NCI-H2171 treated with DMSO at 0.1 percent for 48 hours (cell line): ENCODE measurements at places on chromosomes 11 and 22.

DNA sequence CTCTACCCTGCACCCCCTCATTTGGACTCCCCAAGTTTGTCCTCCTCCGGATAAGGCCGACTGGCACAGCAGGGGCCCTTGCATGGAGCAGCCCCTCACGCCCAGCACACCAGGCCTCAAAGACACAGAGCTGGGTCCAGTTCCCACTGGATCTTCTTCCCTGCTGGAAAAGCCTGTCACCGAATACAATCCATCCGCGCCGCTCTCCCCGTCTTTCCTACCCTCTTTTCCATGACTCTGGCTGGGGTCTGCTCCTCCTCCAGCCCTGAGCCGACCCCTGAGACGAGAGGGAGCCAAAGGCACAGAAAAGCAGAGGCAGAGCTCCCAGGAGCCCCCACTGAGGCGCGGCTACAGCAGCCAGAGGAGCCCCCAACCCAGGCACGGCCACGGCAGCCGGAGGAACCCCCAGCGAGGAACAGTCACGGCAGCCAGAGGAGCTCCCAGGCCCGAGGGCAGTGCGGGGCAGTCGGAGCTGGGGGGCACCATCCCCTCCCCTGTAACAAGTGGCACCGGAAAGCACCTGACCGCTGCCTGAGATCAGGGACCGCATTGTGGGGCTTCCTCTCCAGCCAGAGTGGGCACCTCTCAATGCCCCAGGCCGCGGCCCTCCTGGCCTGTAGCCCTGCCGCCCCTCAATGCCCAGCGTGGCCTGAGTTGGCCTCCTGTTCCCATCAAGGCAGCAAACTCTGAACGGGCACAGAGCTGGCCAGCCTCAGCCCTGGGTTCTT lies 12.0 kb downstream of the ALG12 start:
- DNase-seq, result no peak

- no peak for DNase-seq
These were observed 170.9 kb downstream of the MIAT start for GRCh38 chr22:26828311-26828710.

GRCh38 chr11:101288392-101288791 lies 158.8 kb upstream of the PGR start:
- DNase-seq, result no peak

DNA sequence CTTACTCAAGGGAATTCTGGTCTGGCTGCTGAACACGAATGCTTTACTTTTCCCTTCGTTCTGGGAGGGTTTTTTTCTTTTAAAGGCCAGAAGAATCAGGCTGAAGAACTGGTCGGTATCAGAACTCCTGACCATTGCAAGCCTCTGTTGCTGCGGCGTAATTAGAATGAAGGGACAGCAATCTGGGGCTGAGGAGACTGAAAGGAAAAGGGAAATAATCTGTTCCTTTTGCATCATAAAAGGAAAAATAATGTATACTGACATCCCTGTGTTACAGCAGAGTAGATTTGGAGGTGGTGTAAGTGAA lies 670 bp downstream of the SC5D start:
- no peak for DNase-seq

- no peak for DNase-seq
These were observed 9.2 kb upstream of the ANO1 start for GRCh38 chr11:70068950-70069349.

- DNase-seq, result no peak
These were observed 2.3 kb upstream of the MTNR1B start for GRCh38 chr11:92967178-92967577.

GRCh38 chr11:9530020-9530621 lies 43.3 kb upstream of the WEE1 start:
- DNase-seq, result no peak

GRCh38 chr22:25120761-25121212 lies 78.9 kb upstream of the CRYBB3 start:
- no peak for DNase-seq

DNA sequence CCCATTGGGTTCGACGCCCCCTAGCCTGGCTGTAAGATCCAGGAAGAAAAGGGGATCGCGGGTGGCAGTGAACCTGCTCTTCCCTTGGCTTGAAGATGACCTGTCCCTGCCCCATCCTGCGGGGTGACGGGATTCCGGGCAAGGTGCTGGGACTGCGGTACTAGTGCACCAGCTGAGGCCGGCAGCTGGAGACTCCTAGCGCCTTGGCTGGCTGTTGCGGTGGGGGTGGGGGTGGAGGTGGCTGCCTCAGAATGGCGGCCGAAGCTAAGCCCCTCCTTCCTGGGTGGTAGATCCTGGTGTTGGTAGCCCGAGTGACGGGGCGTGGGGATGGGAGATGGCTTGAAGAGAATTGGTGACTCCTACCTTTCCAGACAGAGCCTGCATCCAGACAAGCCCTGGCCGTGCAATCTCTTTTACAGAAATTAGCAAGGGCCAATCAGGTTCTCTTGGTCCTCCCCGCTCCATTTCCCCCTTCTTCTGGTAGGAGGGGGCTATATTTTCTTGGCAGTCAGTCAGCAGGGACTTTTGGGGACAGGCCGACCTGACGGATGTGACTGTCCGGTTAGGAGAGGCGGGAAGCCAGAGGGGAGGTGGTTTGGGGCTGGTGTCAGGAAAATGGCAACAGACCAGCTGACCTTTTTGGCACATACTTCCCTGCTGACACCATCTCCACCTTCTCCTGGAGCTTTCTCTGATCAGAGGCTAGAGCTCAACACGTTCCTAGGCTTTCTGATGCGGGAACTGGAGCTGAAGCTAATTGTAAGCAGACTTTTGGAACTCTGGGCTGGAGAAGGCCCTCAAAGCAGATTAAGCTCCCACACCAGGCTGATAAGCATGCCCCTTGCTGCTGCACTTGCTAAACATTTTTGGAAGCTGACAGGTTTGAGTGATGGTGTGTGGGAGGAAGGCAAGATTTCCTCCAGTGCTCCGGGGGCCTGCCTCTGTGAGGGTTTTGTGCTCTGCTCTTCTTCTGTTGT lies 2.0 kb downstream of the NAV2 start:
- DNase-seq, result peak; percentile 43

DNA sequence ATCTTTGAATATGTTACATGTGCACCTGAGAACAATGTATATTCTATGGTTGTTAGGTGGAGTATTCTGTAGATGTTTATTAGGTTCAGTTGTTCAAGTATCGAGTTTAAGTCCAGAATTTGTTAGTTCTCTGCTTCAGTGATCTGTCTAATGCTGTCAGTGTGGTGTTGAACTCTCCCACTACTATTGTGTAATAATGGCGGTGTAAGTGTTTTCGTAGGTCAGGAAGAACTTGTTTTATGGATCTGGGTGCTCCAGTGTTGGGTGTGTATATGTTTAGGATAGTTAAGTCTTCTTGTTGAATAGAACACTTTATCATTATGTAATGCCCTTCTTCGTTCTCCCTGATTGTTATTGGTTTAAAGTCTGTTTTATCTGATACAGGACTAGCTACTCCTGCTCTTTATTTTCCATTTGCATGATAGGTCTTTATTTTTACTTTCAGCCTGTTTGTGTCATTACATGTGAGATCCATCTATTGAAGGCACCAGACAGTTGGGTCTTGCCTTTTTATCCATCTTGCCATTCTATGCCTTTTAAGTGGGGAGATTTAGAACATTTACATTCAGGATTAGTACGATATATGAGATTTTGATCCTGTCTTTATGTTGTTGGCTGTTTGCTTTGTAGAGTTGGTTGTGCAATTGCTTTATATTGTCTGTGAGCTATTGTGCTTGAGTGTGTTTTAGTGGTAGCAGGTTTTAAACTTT lies 121.6 kb downstream of the DDX10 start:
- DNase-seq, result no peak

DNA sequence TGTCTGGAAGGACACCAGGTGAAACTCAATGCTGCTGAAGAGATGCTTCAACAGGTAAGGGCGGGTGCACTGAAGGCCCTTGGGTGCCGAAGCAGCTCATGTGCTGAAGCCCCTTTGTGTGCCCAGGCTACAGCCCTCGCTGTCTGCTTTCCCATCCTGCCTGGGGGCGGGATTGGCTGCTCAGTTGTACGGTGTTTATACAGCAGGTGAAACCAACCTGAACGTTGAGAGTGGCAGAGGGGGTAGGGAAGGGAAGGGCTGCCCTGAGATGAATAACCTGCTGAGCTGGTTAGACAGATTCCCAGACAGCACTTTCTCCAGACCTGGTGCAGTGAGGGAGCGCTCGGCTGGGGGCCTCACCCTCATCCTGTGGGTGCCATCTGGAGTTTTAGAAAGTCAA lies 75.7 kb downstream of the CYB5R2 start:
- DNase-seq, result peak; percentile 65

DNA sequence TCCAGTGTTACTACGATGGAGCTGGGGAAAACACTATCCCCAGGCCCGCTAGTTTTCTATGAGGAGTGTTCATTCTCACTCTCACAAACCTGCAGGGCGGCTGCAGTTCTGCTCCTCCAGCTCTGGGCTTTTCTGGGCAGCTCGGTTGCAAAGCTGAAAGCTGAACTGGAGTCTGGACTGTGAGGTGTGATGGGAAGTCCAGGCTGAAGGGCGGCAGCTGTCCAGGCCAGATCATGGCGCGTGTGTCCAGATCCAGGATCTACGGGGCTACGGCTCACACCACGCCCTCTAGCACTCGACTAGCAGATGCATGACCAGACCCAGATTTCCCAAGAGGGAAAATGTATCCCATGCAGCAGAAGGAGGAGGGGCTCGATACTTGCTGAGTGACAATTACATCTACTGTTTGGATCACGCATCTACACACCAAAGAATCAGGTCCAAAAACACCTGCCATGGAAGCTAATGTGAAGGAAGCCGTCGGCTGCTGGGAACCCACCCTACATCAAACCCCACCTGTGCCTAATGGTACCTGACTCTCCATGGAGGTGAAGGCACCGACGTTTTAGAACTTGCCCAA lies 555.0 kb downstream of the BRD1 start:
- DNase-seq, result peak; percentile 53

GRCh38 chr11:64070314-64070681 lies 34.6 kb downstream of the FLRT1 start:
- DNase-seq, result peak; percentile 73

DNA sequence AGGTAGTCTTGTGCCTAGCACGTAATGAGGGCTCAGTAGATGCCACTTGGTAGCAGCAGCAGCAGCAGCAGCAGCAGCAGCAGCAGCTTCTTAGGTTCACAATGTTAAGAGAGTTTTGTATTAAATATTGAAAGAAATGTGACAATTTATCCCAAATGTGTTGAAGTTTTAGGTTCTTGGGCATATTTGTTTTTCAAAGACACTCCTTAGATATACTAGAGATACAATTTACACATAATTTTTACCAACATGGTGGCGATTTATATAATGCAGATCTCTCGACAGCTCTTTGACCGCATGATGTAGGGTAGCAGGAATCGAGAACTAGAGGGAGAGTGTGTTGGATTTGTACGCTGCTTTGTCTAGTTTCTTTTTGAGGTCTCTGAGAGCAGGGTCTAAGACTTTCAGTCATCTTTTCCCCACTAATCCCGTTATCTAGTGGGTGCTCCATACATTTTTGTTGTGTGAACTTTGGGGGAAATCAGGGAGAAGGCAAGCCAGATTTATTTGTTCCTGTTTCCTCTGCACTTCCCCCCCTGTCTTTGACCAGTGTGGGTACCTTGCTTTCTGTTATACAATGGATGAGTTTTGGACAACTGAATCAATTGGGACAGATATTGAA lies 1.4 kb downstream of the FDX1 start:
- DNase-seq, result no peak

- DNase-seq, result no peak
These were observed 18.1 kb upstream of the INCENP start for GRCh38 chr11:62105667-62106191.

GRCh38 chr22:50171965-50172421 lies 1.5 kb downstream of the PANX2 start:
- DNase-seq, result no peak

GRCh38 chr22:19762568-19763457 lies 2.2 kb downstream of the TBX1 start:
- no peak for DNase-seq

DNA sequence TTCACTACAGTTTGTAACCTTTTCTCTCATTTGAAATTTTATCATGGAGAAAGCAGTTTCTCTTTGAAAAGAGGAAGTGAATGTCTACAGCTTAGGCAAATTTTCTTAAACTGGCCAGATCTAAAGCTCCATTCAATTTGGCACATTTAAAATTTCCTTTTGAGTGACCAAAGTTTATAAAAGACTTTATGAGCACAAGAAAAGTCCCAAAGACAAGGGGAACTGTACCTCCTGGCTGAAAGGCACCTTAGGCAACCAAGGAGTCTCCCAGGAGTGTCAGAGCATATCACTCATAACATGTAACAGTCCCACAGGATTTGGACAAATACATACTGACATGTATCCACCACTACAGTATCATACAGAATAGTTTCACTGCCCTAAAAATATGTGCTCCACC lies 41.3 kb downstream of the NARS2 start:
- no peak for DNase-seq

DNA sequence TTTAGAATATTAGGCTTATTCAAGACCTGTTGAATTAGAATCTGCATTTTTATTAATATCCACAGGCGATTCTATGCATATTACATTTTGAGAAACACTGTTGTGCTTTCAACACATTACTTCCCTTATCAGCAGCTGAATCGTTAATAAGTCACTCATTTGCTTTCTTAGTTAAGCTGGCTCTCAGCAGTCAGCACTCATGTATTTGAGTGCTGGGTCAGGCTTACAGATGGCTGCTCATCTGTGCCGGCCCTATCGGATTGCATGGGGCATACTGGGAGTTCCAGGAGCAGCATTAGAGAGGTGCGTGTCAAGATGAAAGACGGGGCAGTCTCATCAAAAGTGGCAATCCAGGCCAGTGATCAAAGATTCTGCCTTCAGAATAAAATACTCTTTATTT lies 10.8 kb upstream of the OR51L1 start:
- DNase-seq, result no peak

DNA sequence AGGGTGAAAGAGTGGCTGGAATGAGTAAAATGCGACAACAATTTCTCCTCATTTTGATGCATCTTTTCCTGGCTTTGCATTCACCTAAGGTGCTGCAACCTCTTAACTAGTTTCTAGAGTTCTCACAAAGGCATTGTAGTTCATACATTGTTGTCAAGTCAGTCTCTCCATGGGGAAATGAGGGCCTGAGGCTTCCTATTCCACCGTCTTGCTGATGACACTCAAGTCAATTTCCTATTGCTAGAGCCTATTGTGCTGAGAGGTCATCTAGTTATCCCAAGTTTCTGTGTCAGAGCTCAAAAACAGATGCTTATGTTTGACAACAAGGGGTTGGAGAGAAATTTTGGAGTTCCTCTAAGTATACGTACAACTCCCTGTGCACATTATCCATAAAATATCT lies 11.6 kb upstream of the MS4A6A start:
- no peak for DNase-seq

- no peak for DNase-seq
These were observed 565.5 kb upstream of the ANO3 start for GRCh38 chr11:25766332-25767015.

GRCh38 chr11:12683874-12684273 lies 9.7 kb downstream of the TEAD1 start:
- DNase-seq, result no peak

DNA sequence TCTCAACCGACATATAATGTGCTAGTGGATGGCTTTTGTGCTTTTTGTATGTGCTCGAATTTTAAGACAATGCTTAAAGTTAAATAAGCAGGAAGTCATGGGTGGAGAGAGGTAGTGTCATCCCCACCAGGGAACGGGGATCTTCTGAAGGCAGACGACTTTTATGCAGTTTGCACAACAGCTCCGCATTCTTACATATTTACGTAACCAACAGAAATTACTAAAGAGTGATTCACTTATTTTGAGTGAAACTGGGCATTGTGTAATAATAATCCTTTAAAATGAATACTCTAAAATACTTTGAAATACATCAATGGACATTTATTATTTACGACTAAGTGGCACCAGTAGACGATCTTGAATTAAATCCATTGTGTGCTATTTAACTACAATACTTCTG lies 305.1 kb downstream of the CNTN5 start:
- no peak for DNase-seq
